ENCODE measurements at places on chromosomes 2 and 18. TPM values are rescaled to one million over a fixed set of nuclear protein-coding genes. Genes with fewer than 3 reads are reported as not detected.

GRCh38 chr2:152577579-152577978 lies 139.7 kb downstream of the PRPF40A start:
- no peak for DNase-seq

GRCh38 chr2:30693821-30694281 lies 113.4 kb downstream of the CAPN13 start:
- DNase-seq, result peak; percentile 16

Gene CCDC74A
- 4.6 TPM for total RNA-seq

Gene BOLL
- not detected for total RNA-seq

Gene VWC2L
- total RNA-seq, result not detected

Gene NOSTRIN
- total RNA-seq, result not detected

Gene APLF
- 3.3 TPM for total RNA-seq

Gene HYCC2
- 33.4 TPM for total RNA-seq

Gene COL5A2
- total RNA-seq, result 4.6 TPM

DNA sequence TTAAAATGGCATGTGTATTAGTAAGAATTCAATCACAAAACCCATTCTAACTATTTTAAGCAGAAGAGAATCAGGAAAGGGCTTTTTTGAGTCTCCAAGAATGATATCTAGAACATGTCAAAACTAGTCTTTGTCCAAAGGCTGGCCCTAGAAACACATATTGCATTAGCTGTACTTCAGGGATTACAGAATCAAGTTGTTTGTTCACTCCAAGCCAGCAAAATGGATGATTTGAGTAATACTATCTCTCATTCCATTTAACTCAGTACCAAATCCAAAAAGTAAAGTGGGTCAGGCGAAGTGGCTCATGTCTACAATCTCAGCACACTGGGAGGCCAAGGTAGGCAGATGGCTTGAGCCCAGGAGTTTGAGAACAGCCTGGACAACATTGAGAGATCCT lies 41.3 kb downstream of the ATF2 start:
- DNase-seq, result no peak

DNA sequence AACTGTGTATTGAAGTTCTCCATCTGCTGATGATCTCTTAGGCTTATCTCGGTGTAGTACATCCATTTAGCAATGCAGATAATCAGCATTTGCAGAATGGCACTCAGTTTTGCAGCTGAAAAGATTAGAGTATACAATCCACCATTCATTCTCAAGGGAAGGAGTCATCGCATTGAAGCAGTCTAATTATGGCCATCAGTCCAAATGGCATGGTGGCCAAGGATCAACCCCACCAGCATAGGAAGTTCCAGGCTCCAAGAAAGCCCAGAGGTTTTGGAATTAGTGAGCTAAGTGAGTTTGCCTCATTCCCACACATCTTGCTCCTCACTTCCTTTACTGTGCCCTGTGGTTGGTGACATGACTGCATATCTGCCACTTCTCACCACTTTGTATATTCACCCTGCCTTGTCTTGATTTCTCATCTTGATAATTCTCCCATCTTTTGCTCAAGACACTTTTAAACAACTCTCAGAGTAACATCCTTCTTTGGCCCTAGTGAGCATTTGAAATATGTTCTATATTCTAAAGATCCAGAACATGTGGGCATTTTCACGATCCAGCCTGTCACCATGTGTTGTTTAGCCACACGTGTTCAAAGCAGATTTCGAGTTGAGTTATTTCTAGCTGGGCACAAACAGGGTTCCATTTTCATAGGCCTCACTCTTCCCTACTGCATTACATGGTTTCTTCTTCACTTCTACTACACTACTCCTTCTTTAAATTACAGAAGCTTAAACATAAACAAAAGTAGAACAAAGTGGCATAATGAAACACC lies 1119.8 kb downstream of the TSN start:
- no peak for DNase-seq

Gene VAMP8
- total RNA-seq, result 99.6 TPM

DNA sequence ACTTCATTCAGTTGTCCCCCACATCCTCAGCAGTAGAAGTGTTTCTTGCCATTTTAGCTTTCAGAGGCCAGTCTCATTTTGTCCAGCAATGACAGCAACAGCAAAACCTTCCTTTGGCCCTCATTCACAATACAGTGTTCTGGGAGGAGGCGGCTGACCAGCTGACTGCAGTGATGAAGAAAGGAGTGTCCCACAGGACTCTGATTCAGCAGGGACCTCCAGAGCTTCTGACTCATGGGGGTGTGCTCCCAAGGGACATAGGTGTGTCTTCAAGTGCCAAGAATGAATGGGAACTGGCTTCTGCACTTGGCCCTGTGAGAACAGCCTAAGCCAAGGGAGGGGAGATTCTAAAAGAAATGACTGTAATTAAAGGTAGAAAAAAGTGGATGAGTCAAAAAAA lies 147.0 kb upstream of the PELI1 start:
- no peak for DNase-seq

DNA sequence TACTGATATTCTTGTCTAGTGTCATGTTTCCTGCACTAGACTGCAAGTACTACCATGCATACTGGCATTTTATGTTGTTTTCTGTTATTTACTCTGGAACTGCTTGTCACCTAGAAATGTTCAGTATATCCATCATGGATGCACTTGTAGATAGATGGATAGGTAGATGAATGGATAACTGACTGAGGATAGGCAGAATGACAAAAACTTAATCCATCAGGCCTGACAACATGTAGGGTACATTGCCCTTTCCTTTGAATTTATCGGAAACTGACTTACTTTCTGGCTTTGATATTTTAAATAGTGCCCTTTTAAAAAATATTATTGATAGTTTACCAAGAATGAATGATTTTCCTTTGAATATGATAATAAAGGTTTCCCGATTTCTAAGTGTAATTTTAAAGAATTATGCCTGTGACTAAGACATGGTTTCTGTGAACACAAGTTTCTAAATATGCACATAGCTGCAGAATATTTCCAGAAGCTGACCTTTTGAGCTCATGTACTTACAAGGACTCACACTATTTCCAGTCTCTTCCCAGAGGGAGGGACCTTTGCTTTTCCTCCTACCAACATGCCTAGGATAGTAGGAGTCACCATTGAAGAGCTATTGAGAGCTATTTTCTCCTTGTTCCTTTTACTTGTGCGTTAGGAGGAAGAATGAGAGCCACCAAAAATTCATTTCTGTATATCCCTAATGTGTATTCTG lies 81.3 kb downstream of the ANKRD12 start:
- DNase-seq, result no peak

Gene ABCB11
- not detected for total RNA-seq

DNA sequence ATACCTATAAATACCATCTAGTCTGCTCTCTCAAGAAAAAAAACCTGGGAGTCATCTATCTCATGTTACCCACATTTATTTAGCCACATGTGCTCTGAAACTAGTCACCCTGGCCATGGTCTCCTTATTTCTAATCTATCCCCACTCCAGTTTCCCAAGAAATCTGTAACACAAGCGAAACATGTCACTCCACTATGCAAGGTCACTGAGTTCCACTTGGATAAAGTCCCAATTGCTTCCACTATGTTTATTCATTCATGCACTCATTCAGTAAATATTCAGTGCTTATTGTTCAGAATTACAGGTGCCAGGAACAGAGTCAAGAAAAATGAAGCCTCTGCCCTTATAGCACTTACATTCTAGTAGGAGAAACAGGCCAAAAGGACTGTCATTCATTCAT lies 369.4 kb upstream of the CYRIA start:
- DNase-seq, result no peak

DNA sequence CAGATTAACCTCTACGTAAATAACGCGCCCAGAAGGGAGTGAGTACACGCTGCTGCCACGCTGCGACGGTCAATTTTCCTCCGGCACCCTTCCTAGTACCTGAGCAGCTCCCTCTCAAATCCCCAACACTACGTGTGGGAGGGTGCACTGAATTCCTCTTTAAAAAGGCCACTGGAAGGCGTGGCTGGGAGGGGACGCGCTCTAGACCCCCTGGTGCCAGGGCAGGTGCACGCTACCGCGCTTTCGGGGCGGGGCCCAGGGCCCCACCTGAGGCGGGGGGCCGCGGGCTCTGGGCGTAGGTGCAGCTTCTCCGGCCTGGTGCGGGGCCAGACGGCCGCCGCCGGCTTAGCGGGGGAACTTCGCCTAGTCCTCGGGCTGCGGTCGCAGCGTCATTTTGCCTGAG lies 668 bp upstream of the ANKRD12 start:
- DNase-seq, result no peak

Gene KCNS3
- not detected for total RNA-seq

DNA sequence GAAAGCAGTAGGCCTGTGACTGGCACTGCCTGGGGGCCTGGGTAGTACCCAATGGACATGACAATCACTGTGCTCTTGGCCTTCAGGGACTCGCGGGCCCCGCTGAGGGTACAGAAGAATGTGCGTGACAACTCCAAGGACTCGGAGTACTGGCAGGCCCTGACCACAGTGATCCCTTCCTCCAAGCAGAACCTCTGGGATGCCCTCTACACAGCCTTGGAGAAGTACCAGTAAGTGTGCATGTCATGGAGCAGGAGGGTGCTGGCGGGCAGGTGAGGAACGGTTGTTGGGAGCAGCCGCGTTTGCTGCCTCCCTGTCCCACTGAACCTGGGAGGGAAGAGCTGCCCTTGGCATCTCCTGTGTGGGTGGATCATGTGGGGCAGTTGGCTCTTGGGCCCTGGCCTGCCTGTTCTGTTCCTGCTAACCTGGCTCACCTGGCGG lies 23.3 kb downstream of the OTOF start:
- peak; percentile 35 for DNase-seq

Gene ACKR3
- 1.3 TPM for total RNA-seq

Gene PIEZO2
- total RNA-seq, result not detected

- DNase-seq, result no peak
These were observed 4.5 kb downstream of the RAB31 start for GRCh38 chr18:9712611-9713010.

- DNase-seq, result no peak
These were observed 1.5 kb downstream of the ARL5A start for GRCh38 chr2:151826737-151827157.

- no peak for DNase-seq
These were observed 78.0 kb downstream of the UPP2 start for GRCh38 chr2:158179660-158180059.

DNA sequence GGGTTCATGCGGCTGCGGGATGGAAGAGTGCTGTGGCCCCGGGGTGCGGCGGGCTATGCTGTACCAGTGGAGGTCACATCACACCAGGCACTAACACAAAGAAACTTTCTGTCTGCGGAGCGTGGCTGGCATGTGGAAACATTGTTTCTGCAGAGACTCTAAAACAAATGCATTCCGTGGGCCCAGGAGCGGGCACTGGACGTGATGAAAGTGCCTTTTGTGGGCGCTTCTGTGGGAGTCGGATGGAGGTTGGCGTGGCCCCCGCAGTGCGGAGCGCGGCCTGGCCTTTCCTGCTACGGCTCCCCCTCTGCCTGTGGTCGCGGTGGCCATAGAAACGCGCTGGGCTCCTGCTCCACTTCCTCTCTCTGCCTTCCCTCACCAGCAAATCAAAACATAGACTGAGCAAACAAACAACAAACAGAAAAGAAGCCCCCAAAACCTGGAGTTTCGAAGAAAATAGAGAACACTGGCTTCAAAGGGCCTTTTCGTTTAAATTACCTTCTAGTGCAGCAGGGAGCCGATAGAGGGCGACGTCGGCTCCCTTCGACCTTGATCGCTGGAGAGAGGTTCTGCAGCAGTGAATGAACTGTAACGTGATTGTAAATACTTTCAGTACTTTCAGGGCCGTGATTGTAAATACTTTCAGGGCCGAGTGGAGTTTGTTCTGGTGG lies 51.4 kb downstream of the KIF5C start:
- DNase-seq, result peak; percentile 73

- no peak for DNase-seq
These were observed 301.6 kb downstream of the CYP26B1 start for GRCh38 chr2:71846072-71846471.

GRCh38 chr2:641164-641871 lies 35.9 kb downstream of the TMEM18 start:
- DNase-seq, result no peak

Gene HMSD
- 5.5 TPM for total RNA-seq

DNA sequence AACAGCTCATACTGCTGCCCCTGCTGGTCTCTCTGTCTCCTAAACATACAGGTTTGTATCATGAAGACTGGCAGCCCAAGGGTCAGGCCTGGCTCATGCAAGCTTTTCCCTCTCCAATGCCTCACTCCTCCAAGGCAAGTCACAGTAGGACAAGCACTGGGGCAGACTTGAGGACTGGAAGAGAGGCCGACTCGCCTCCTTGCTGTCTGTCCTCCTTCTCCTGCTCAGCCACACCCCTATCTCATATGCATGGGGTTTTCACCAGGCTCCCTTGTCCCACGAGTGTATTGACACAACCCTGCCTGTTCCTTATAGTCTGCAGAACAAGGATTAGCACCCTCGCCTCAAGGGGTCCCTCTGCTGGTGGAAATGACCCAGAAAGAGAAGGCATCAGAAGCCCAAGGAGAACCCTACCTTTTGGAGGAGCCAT lies 223.7 kb downstream of the SOX11 start:
- DNase-seq, result no peak

DNA sequence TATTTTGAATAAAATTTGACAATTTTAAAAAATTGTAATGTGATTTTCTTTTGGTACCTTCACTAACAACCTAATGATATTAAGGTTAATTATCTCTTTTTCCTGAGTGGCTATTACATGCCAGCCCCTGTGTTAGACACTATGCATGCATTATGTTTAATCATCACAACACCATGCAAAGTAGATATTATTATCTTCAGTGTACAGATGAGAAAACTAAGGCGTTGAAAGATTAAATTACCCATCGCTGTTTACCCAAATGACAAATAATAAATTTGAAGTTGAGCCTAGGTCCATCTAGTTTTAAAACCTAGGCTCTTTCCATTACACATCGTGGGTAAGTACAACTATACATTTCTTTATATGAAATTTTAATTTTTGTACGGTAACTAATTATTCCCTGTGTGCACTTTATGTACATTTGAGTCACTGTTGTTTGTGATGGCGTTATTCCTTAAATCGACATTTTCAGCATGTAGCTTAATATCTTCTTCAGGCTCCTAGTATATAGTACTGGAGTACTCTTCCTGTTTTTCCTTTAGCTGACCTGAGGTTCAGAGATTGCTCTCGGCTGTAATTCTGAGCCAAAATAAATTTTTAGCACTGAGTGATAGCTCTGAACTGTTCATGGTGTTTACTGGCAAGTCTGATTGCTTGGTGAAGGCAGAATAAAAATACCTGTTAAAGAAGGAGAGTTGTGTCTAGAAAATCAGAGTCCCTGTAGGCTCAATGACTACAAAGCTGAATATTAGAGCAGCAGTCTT lies 13.9 kb upstream of the MBD2 start:
- no peak for DNase-seq

Gene HAAO
- 0.56 TPM for total RNA-seq

Gene REG3A
- total RNA-seq, result not detected

DNA sequence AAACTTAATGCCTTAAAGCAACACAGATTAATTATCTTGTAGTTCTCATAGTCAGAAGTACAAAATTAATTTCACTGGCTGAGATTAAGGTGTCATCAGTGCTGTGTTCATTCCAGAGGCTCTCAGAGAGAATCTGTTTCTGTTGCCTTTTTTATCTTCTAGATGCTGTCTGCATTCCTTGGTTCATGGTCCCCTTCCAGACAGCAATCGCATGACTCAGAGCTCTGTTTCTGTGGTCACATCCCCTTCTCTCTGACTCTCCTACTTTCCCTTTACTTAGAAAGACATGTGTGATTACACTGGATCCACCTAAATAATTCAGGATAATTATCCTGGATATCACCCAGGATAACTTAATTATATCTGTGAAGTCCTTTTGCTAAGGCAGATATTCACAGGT lies 148.6 kb downstream of the MAIP1 start:
- no peak for DNase-seq

Gene ALPP
- total RNA-seq, result not detected

Data from activated CD8-positive, alpha-beta memory T cell treated with anti-CD3 and anti-CD28 coated beads, Interleukin-2, amount 10 ng/mL, durations not matched to agents 7 days and 5 days (primary cell).